AG04450 (cell line): ENCODE measurements at places on chromosomes 4 and X. TPM values are rescaled to one million over a fixed set of nuclear protein-coding genes. Genes with fewer than 3 reads are reported as not detected.

DNA sequence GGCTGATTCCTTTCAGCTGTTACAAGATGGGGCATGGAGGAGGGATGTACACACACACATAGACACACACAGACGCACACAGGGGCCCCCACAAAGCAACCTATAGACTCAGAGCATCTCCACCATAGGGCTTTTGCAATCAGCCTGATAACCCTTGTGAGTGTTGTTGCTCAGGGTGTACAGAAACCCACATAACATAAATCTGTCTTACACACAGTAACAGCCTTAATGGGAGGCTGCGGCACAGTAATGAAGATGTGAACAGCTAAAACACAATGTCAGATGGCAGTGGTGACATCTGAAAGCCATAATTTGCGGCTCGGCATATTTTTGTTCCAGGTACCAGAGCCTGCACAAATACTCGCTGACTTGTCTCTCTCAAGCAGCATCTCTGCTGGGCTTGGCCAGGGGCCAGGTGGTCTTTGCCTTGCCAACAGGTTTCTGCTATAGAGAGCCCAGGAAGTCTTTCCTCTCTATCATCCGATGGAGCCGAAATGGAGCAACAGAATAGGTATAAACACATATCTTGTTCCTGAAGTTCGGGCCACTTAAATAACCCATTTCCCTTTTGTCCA, 357.2 kb upstream of the GATB start:
- no peak for DNase-seq

DNA sequence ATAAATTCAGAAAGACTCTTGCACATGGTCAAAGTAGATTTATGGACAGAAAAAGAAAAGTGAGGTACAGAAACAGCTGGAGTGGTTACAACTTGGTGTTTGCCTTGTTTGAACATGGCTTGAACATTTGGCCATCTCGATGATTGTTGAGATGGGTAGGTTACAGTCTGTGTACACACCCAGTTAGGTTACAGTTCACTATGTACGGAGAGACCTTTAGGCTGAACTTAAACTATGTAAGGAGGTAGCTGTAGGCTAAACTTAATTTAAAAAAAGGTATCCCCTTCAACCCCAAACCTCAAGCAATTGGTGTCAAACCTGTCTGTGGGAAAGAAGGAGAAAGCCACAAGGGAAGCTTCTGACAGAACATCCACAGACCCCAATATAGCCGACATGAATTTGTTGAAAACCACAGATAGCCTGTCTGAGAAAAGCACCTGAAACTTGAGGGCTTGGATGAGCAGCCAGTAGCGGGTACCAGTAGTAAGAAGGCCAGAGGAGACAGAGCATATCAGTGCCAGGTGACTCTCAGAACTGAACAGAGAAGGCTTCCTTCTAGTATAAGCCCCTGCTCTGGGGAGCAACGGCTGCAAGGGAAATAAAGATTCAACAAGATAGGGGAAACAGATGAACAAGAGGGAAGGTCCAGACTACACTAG, 247.9 kb upstream of the GALNTL6 start:
- no peak for DNase-seq

GRCh38 chr4:104795264-104795939, 300.7 kb upstream of the CXXC4 start:
- DNase-seq: no peak

GRCh38 chr4:185341841-185342240, 53.9 kb downstream of the LRP2BP start:
- DNase-seq: no peak

Gene GPRASP2
- polyA plus RNA-seq: 12.0 and 15.7 TPM in 2 replicates

Gene JCHAIN
- 0.61 and 1.1 TPM in 2 replicates for polyA plus RNA-seq

Gene GAB3
- polyA plus RNA-seq: 2.5 and 2.8 TPM in 2 replicates
